ENCODE measurements at places on chromosomes 5 and 9. TPM values are rescaled to one million over a fixed set of nuclear protein-coding genes. Genes with fewer than 3 reads are reported as not detected.

Gene ENHO
- 3.1 TPM for polyA plus RNA-seq

GRCh38 chr5:179201986-179202385, 141.8 kb downstream of the ZNF354C start:
- no peak for DNase-seq

- DNase-seq, result no peak
These were observed 1769.0 kb upstream of the NUDT12 start for GRCh38 chr5:105331558-105331957.

- no peak for DNase-seq
These were observed 23.6 kb downstream of the OLFML2A start for GRCh38 chr9:124800306-124801259.

- no peak for DNase-seq
These were observed 27.7 kb downstream of the PPP3R2 start for GRCh38 chr9:101566904-101567724.

- DNase-seq, result no peak
These were observed 309.1 kb downstream of the SPOCK1 start for GRCh38 chr5:137190031-137190430.

DNA sequence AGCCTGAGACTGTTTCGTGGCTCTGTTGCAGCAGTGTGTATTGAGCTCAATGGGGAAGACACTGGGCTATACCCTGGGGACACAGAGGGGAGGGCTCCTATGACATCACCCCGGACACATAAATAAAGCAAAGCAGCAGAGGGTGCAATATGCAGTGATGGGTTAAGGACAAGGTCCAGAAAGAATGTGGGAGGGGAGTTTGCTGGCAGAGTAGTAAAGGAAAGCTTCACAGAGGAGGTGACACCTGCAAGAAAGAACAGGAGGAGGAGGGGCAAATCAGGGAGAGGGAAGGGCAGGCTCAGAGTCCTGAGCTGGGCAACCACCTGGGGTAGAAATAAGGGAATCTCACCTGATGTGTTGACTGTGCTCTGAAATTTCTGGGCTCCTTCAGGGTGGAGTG, 35.3 kb upstream of the CDKN2AIPNL start:
- DNase-seq, result no peak

Gene TCF7
- polyA plus RNA-seq, result 22.1 TPM

GRCh38 chr9:130896233-130897014, at the start of gene QRFP:
Gene QRFP, minus strand, starts transcription at chr9:130896812. Its CDS starts 2,974 bp downstream, at chr9:130893838.
- no peak for DNase-seq

Gene SPINK6
- polyA plus RNA-seq, result not detected

DNA sequence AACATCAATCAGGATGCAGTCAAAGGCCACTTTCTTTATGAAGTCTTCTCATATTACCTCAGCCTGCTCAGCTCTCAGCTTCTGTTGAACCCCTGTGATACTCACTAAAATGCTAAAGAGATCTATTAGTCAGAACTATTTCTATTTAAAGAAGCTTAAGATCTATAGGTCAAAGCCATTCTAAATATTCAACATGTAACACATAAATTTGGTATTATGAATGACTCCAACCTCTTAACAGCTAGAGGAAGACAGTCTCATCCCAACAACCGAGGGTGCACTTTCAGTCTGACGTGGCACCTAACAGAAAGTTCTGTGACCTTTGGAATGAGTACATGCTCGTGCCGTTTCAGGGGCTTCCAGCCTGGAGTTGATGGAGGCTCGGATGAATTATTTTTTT, 301.5 kb upstream of the VLDLR start:
- DNase-seq, result no peak

Gene ZDHHC11B
- 8.6 TPM for polyA plus RNA-seq

DNA sequence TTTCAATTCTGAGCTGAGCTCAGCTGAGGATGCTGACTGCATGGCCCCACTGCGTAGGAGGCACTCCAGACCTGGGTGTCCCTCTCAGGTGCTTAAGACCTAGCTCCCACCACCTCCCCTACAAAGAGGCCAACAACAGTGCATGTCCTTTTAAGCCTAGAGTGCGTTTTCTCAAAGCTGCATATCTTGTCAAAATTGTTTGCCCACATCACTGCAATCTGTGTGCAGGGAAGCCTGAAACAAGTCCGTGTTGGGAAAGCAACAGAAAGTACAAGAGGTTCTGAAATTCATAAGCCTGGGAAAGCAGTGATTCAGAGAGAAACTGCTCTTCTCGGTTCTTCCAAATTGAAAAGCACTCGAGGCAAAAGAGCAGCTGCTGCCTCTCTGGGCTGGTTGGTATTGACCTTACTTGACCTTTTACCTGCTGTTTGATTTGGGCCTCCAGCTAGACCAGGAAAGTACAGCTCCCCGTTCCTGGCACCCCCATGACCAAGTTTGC, 238.4 kb downstream of the NR2F1-AS1 start:
- no peak for DNase-seq

GRCh38 chr9:129052592-129052991, 16.2 kb downstream of the MIGA2 start:
- no peak for DNase-seq

DNA sequence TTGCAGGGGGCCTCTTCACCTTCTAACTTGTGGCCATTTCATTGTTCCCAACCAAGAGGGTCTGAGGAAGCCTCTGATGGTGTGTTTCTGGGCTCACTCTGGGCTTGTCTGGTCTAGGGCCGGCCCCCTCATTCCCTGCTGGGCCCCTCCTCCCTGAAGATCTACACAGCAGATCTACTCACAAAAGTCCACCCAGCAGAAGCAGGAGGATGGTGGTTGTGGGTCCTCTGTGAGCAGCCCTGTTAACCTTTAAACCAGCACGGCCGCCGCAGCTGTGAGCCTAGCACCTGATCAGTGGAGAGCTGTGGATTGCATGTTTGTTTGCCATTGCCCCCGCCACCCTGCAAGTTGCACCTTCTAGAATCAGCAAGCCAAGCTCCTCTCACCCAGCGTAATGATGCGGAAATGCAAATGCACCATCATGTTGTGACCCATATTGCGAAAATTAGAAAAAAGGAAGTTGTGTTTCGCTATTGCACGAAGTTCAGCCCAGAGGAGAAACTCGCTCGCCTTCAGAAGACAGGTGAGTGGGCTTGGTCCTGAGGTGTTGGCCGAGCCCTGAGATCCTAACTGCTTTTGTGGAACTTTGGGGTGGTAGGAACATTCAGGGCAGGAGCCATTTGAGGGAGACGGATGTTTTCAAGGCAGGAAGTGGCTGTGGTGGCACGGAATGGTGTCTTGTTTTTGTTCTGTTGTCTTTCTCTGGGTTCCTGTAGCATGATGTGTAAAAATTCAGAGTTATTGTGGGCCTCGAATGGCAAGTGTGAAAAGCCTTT, 16.7 kb downstream of the FGD3 start:
- DNase-seq, result no peak

DNA sequence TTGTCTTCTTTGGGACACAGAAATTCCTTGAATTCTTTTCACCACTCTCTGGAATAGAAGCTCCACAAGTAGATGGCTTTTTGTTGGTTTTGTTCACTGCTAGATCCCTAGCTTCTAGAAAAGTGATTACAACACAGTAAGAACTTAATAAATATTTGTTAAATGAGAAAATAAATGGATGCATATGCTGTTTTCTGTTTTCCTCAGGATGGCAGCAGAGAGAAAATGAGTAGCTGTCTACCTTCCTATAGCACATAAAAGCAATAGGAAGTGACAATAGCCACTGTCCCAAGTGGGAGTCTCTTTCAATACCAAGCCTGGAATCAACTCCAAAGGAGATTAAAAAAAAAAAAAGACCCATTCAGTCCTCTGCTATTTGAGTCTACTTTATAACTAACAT, 100.6 kb upstream of the NREP start:
- DNase-seq, result no peak

GRCh38 chr5:16937503-16938161, 1.5 kb upstream of the MYO10 start:
- no peak for DNase-seq

Gene THBS4
- 357 TPM for polyA plus RNA-seq

GRCh38 chr5:149002053-149002452, 60.8 kb downstream of the SH3TC2 start:
- peak; percentile 57 for DNase-seq

Gene PCDHAC2
- polyA plus RNA-seq, result 0.68 TPM

DNA sequence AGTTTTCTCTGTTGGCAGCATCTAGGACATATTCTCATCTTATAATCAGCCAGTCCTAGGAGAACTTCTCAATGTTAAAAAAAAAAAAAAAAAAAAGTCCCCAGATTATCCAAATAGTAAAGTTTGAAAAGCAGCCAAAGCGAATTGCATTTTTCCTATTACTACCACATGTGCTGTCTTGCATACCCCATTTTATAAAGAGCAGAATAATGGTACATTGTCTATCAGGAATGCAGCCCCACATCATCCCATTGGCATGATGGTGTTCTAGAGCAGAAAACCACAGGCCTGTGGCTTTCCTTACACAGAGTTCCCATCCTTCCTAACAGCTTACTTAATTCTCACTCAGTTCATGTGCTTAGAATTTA, 381.6 kb downstream of the TMEM38B start:
- peak; percentile 70 for DNase-seq

Gene CYLC2
- polyA plus RNA-seq, result not detected

DNA sequence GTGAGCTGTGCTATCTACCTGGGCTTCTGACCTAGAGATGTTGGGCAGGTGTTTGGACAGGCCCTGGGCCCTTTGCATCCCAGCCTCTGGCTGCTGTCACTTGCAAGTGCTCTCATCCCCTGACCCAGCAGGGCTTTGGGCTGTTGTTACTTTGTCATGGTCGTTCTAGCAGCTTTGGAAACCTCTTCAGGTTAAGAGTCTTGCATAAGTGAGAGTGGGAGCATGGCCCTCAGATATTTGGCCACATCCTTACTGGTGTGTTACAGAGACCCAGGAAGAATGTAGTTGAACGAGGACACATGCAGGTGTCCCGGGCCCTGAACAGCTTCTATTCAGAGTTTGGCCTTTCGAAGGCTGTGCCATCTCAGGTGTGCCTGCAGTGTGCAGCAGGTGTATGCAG, 4.5 kb downstream of the TENT4A start:
- DNase-seq, result no peak

Gene PRUNE2
- 30.0 TPM for polyA plus RNA-seq

Gene FLT4
- 7.5 TPM for polyA plus RNA-seq

DNA sequence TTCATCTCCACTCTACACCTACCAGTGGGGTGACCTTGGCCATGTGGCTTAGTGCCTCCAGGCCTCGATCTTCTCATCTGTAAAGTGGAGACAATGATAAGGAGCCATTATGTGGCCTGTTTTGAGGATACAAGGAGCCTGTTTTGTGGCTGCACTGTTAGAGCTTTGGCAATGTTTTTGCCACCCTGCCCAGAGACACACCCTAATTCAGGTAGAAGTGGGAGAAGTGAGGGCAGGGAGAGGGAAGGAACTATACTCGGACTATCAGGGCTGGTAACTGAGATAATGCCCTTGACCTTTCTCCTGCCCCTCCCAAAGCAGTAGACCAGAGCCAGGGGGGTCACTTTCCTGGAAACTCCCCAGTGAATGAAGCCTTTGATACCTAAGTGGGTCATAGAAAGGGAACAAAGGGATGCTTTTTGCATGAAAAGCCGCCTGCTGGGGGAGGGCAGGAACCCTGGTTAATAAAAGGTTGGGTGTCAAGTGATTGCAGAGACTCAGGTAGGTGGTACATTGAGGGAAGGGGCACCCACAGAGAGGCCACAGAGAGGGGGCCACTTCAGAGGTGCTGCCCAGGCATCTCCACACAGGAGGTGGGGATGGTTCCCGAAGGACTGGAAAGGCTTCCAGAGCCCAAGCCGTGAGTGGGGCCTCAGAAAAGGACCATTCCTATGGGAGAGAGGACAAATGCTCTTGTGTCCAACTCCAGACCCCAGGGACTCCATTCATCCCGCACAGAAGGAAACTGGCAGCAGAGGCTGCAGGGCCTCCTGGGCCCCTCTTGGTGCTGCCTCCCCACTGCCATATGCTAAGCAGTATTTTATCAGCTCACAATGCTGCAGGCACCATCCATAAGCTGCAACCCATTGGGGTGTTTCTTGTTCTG, 42.3 kb upstream of the VDAC1 start:
- DNase-seq, result no peak

Gene PRLR
- 0.57 TPM for polyA plus RNA-seq

Gene SMIM23
- polyA plus RNA-seq, result not detected

- DNase-seq, result no peak
These were observed 267.2 kb downstream of the MAT2B start for GRCh38 chr5:163772644-163773043.

- DNase-seq, result no peak
These were observed 29.3 kb upstream of the PDE8B start for GRCh38 chr5:77181173-77181572.

Gene ADAMTS6
- polyA plus RNA-seq, result 1.6 TPM

DNA sequence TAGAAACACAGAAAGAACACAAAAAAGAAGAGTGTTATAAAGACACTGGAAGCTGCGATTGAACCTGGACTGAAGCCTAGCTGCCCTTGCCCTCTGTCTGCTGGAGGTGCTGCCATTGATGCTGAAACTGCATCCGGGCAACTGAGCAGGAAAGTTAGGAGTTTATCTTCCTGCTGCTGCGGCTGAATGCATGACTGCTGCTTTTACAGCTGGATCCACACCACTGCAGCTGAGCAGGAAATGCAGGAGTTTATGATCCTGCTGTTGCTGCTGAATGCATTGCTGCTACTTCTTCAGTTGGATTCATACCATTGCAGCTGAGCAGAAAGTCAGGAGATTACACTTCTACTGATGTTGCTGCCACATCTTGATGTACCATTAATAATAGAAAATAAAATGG, 21.8 kb upstream of the JAKMIP2 start:
- DNase-seq, result no peak

GRCh38 chr5:34926318-34926888, 3.0 kb upstream of the DNAJC21 start:
- DNase-seq, result no peak

DNA sequence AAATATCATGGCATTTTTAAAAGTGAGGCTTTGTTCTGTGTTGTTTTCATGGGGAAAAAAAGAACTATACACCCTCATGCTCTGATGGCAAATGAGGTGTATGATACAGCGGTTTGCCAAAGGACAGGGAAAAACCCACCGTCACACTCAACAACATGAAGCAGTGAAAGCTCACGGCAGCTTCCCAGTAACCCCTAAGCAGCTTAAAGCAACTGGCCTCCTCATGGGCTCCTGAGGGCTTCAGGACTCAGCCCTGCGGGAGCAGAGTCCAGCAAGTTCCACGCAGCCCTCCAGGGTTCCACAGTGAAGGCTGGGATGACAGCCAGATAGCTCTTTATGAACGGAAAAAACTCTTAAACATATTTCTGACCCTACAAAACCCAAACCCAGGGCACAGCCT, 12.9 kb downstream of the BARHL1 start:
- no peak for DNase-seq

GRCh38 chr9:69768716-69769115, 8.9 kb upstream of the PTAR1 start:
- no peak for DNase-seq

DNA sequence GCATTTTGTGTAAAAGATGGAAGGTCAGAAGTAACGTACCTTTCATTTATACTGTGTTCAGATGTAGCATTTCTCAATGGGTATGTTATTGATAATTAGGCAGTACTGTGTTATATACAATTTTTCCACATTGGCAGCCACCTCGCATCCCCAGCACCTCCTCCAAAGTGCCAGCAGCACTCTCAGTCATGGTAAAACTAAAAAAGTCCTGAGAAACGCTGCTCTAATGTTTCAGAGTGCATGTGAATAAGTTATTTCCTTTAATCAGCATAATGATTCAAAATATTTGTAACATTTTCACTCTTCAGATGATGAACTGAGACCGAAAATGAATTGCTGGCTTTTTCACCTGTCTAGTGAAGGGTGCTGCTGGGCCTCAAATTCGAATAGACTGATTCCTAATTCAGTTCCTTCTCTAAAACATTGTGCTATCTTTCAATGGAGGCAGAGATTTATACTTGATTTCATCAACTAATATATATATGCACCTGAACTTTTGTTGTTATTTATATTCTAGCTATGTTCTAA, 79.9 kb upstream of the ANKRD55 start:
- DNase-seq, result no peak

Data from muscle of arm (tissue), 14 donors.